ENCODE measurements at places on chromosomes 12 and 14.

DNA sequence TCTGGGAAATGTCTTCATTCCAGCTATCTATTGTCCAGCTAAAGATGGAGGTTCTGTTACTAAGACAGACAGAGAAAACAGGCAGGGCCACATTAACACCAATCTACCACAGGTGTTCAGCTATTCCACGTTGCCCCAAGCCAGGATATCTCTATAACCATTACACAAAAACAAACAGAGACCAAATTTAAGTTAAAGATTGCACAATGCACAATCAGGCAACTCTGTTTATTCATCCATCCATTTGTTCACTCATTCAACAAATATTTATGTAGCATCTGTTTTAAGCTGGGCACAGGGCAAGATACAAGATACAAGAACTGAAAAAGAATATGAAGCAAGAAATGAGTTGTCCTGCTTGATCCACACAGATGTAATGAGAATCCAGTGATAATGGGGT is 629.0 kb downstream of the MED13L start:
- no peak for DNase-seq

GRCh38 chr14:104972301-104973134 is 5.7 kb downstream of the AHNAK2 start:
- DNase-seq = no peak

DNA sequence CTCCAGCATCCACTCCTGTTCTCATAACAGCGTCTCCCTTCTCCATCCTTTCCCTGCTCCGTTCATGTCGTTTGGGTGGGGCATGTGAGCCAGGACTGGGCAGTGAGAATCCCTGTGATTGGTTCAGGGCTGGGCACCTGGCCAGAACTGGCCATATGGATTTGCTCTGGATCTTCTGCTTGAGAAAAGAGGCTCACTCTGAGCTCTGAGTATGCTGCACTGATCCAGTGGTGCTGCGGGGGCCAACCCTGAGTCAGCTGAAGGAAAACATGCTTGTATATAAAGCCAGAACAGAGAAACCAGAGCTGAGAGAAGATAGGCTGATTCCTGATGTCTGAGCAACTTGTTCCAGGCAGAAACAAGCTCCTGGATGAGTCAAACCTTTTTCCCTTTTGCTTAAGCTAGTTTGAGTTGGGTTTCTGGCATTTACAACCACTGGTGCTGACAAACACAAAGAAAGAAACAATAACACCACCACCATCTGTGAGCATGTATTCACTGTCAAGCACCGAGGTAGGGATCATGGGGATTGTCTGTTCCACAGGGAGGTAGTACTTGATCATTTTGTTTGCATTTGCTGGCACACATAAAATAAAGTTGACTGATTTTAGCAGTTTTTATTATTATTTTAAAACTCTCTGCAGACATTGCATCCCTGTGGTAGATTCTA is 14.0 kb upstream of the HPD start:
- DNase-seq = peak; percentile 77

DNA sequence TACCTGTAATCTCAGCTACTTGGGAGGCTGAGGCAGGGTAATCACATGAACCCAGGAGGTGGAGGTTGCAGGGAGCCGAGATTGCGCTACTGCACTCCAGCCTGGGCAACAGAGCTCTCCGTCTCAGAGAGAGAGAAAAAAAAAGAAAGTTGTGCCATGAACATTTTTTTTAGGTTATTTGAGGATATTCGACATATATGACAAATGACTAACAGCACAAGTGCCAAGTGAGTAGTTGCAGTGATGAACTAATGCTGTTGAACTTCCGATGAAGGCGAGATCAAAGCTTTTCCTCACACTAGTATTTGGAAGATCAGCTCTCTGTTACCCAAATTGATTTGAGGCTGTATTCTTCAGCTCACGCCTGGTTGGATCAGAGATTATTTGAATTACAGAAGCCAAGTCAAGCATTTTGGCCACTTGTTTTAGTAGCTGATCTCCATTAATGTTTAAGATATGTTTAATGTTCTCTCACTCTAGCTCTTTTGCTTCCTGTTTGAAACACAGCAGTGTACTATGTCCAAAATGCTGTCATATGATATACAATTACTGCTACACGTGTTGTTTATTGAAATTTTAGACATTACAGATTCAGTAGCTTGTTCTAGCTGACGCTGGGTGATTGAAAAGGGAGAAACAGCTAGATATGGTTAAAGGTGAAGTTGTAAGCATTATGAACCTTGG is 43.4 kb downstream of the WDR20 start:
- DNase-seq = no peak

DNA sequence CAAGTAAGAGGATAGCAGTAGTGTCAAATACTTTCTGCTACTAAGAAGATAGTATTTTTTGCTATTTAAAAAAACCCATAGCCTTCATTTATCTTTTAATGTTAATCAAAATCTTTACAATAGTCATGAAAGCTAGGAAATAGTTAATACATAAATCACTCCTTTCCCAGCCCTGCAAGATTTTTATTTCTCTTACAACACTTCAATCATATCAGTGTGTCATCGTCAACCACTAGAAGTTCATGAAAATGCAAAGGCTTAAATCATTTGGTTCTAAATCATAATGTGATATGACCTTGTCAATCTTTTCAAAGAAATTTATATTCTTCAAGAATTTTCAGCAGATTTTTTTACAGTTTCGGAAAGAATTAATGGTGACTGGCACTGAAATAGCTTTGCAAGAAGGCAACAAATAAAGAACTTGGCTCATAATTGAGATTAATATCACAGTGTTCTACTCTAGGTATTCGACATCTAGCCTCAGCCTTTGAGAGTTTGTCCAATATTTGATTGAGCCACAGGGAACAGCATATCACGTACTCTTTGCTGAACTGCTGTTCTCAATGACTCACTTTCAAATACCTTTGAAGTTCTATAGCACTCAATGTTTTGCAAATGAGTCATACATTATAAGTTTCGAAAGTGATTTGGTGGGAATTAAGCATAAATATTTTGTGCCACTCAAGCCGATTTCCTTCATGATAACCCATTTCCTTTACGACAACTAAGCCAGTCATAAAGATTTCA is 384.0 kb upstream of the FOXG1 start:
- no peak for DNase-seq

GRCh38 chr12:1474574-1475153 is 119.7 kb downstream of the FBXL14 start:
- no peak for DNase-seq

GRCh38 chr12:115886666-115887065 is 390.8 kb downstream of the MED13L start:
- DNase-seq = no peak

- no peak for DNase-seq
Observed at GRCh38 chr12:128857133-128857763, 4.0 kb downstream of the GLT1D1 start.

DNA sequence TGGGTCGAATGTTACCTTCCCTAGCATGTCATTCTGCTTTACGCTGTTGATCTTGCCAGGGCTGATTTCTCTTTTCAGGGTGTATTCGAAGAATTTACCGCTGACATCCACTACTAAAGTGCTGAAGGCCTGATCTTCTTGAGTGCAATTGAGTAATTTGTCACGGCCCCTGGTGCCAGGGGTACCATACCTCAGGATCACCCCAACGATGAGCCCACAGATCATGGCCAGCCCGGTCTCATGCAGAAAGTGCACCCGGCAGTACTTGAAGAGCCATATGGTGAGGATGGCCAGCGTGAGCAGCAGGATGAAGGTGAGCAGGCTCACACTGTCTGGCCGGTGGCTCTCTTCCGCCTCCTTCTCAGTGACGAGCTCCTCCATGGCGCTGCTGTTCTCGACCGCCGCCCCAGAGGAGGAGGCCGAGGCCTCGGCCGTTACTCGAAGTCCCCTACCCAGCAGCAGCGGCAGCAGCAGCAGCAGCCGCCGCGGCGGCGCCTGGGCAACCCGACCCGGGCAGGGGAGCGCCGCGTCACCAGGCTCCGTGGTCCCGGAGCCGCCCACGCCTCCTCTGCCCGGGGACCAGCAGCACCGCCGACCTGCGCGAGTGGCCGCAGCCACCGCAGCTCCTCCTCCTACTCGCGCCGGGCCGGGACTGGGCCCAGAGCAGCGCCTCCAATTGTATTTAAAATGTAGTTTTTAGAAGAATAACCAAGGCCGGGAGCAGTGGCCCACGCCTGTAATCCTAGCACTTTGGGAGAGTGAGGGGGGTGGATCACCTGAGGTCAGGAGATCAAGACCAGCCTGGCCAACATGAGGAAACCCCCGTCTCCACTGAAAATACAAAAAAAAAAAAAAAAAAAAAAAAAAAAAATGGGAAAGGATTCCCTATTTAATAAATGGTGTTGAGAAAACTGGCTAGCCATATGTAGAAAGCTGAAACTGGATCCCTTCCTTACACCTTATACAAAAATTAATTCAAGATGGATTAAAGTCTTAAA is 58.5 kb upstream of the TMPO start:
- DNase-seq = no peak

DNA sequence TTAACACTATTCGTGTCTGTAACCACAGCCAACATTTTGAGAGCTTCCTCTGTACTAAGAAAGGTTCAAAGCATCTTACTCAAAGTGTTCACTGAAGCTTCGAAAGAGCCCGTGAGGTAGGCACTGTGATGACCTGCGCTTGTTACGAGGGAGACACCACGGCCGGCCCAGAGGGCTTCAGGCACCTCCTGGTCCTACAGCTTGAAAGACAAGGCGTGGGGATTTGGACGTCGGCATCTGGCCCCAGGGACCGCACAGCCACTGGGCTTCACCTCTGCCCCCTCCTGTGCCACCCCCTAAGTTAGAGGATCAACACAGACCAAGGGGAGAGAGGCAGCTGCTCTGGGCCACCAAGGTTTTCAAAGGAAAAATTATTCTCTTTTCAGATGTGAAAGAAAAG is 75.6 kb downstream of the RIMBP2 start:
- no peak for DNase-seq

GRCh38 chr14:101371799-101372793 is 189.2 kb upstream of the DIO3 start:
- no peak for DNase-seq

- no peak for DNase-seq
Observed at GRCh38 chr12:47995981-47996401, 8.3 kb downstream of the COL2A1 start.

- DNase-seq = no peak
Observed at GRCh38 chr14:55142466-55142865, 13.4 kb downstream of the LGALS3 start.

DNA sequence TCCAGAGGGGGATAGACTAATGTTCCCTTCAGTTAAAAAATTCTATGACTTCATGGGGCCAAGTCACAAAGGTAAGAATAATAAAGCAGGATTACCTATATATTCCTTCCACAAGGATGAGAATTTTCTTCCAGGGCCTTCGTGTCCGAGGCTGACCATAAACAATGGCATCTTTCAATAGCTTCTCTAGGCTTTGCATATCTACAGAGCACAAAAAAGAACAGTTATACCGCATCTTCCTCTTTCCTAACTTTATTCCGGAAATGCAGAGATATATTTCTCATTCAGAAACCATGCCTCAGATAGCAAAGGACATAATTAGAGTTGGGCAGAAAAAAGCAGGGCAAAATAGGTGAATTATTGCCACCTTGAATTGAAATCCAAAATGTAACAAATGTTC is 58.3 kb upstream of the ISM2 start:
- no peak for DNase-seq

DNA sequence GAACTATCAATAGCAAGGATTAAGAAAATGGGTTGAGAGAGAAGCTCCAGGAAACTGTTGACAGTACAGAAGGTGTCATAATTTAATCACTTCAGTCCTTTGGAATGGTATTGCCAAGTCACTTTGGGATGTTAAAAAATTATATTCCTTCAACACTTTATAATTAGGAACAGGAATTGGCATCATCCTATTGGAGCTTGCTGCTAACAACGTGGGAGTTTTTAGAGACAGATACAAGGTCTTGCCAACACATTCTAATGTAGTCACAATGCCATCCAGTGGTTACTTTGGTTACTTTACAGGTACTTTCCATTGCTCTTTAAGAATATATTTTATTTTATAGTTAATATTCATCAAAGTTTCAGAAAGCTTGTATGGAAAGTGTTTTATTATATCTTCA is 310.1 kb downstream of the SYT1 start:
- no peak for DNase-seq

Measured in amygdala (tissue), 56 donors.